ENCODE measurements at places on chromosomes 12 and 14.

- peak; percentile 35 for DNase-seq
Measured at GRCh38 chr12:94674835-94675234, 24.5 kb upstream of the TMCC3 start.

- DNase-seq: peak; percentile 67
Measured at GRCh38 chr12:121789233-121789781, 4.2 kb downstream of the RHOF start.

- no peak for DNase-seq
Measured at GRCh38 chr12:42481368-42481767, 108.2 kb downstream of the PRICKLE1 start.

- DNase-seq: no peak
Measured at GRCh38 chr12:1676043-1676442, 14.8 kb upstream of the ADIPOR2 start.

- no peak for DNase-seq
Measured at GRCh38 chr12:111451232-111451631, 45.5 kb downstream of the SH2B3 start.

- DNase-seq: no peak
Measured at GRCh38 chr12:19128485-19128884, 1.0 kb upstream of the PLEKHA5 start.

GRCh38 chr12:113464852-113465719, 6.6 kb downstream of the LHX5 start:
- no peak for DNase-seq
